Activated T-helper 1 cell treated with Interleukin-2 at 50 U/mL for 16 hours (primary cell): ENCODE measurements at places on chromosomes 5 and 9.
A peak's percentile ranks its signal among the peaks of the same experiment; 100 is the strongest.

GRCh38 chr5:153903321-153903720 lies 135.4 kb downstream of the FAM114A2 start:
- no peak for DNase-seq

DNA sequence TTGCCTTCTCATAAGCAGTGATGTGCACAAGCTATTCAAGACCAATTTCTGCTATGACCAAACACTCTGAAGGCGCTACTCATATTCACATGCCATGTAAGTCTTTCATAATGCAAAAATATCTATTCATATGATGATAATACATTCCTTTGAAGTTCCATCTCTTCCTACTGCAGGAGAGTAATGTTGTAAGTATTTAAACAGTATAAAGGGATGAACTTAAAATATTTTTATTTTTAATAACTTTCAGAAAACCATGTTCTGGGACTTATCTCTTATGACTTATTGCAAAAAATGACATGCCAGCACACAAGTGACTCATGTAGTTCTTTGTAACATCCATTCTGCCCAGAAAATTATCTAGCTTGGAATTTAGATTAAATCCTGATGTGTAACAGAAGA lies 376.4 kb downstream of the KCTD16 start:
- DNase-seq: no peak

DNA sequence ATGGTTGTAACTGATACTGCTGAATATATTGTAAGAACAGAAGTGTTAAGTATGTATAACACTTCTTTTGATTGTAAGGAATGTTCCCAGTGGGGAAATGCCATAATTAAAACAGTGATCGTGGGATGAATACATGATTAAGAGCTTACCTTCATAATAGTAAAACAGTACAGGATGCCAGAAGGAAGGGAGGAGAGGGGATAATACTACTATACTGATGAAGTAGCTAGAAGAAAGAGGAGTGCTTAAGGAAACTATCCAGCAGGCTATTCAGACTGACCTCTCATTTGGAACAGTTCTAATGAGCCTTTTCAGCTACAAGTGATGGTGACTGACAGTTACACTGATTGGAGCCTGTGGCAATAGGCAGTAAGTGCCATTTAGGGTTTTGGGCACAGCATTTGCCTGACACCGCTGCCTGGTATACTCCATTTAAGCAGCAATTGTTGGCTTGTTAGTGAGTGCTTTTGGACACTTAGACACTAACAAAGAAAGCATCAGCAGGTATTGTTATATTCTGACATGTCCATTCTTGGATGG lies 33.8 kb upstream of the KDM4C start:
- no peak for DNase-seq

DNA sequence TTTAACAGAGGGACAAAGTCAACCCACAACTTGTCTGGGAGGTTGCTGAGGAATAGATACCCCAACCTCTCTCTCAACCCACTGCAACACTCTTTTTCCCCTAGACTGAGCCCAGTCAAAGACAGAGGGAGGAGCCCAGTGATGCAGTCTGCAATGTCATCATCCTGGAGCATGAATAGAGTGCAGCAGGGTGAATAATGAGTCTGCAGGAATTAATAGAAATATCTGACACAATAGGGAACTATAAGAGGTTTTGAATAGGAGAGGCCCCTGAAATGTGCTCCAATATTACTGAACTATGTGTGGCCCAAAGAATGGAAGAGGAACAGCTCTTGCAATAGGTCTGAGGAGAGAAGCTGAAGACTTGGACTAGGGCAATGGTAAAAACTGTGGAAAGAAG lies 59.1 kb downstream of the PDCD1LG2 start:
- DNase-seq: no peak

DNA sequence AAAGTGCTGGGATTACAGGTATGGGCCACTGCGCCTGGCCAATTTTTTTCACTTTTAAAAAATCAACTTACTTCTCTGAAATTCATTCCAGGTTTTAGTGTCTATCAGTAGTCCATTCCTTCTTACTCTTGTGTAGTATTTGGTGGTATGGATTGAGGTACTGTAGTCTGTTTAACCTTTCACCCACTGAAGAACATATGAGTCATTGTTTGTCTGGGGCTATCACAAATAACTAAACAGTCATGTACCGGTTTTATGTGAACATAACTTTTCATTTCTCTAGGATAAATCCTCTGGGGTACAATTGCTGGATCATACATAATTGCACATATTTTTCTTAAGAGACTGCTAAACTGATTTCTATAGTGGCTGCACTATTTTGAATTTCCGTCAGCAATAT lies 1188.0 kb upstream of the CDH9 start:
- DNase-seq: no peak

DNA sequence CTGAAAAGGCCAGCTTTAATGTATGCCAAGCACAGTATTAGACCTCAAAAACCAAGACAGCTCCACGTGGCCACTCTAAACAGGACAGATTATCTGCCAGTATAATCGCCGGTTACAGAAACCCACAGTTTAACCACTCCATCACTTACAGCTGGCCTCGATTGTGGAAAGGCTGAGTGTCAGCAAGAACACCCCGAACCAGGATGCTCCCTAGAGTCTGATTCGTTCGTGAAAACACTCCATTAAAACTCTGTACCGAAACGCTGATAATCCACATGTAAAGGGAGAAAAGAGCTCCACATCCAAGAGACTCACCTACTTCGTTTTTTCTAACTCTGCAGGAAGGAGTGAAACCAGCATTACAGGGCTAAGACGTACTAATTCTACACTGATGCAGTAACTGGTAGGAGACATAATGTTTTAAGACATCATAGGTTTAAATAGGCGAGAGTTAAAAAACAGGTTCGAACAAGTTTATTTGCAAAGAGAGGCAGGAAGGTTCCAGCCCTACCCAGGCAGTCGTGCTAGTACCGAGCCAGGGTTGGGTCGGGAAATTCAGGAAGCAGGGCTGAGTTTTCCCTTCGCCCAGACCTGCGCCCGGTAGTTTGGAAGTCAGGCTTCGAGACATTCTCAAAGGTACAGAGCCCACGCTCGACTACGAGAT lies 949 bp downstream of the SERINC5 start:
- no peak for DNase-seq

DNA sequence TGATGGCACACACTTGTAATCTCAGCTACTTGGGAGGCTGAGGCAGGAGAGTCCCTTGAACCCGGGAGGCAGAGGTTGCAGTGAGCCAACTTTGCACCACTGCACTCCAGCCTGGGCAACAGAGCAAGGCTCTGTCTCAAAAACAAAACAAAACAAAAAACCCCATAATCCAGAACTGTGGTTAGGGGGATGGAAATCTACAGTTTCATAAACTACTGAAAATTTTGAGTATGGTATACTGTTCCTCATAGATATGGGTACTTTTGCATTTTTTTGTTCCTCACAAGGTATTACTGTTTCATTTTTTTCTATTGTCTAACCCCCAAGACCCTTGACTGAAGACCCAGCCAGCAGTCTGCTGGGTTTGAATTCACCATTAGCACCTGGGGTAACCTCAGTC lies 52.2 kb upstream of the MAP3K1 start:
- no peak for DNase-seq

GRCh38 chr5:40813698-40814281 lies 15.6 kb upstream of the PRKAA1 start:
- DNase-seq: no peak

GRCh38 chr5:74534397-74535129 lies 106.0 kb downstream of the ENC1 start:
- DNase-seq: no peak

DNA sequence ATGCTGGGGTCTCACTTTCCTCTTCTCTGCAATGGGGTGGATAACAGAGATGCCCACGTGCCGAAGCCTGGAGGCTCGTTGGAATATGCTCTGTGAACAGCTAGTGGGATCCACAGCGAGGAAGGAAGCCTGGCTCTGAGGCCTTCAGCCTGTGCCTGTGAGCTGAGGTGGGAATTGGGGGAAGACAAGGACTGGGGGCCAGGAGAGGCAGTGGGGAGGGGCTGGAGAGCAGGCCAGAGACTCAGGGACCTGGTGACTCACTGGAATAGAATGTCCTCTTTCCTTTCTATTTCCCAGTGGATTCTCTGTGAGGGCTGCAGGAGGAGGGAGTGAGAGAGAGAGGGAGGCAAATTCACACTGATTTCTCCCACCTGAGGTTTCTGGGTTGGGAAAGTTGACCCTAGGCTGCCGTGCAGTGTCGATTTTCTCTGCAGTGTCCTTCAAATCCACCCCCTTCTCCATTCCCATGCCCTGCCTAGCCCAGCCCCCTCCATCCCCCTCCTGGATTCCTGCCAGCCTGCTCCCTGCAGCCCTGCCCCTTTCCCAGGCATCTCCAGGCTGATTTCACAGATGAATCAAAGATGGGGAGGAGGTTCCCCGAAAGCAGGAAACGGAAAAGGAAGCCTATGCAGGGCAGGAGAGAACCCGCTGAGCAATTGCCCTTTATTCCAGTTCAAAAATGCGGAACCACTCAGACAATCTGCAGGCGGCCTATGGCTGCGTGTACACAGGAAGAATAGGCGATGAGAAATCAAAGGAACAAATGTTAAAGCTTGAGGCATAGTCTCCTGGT lies 1.4 kb upstream of the SPAAR start:
- no peak for DNase-seq

GRCh38 chr9:95510709-95511615 lies 5.8 kb downstream of the PTCH1 start:
- DNase-seq: peak; percentile 75

DNA sequence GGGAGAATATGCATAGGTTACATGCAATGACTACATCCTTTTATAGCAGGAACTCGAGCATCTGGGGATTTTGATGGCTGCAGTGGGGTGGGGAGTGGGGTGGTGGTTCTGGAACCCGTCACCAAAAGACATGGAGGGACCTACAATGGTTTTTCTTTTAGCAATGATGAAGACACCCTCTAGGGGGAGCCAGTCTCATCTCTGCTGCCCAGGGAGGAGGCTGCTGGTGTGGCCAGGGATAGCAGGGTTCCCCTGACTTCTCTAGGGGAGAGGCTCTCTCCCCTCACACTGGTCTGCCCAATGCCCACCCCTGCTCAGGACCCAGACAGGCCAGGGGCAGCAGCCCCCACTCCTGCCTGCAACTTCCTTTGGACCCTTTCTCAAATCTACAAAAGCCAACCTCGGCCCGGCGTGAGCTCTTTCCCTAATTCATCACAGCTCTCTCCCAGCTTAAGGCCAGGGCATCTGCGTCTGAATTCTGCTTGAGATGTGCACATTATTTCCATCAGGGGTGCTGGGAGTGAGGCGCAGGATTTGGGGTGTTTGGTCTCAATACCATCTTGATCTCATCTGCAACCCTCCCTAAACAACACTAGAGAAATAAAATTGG lies 73.6 kb upstream of the RETREG1 start:
- DNase-seq: no peak

DNA sequence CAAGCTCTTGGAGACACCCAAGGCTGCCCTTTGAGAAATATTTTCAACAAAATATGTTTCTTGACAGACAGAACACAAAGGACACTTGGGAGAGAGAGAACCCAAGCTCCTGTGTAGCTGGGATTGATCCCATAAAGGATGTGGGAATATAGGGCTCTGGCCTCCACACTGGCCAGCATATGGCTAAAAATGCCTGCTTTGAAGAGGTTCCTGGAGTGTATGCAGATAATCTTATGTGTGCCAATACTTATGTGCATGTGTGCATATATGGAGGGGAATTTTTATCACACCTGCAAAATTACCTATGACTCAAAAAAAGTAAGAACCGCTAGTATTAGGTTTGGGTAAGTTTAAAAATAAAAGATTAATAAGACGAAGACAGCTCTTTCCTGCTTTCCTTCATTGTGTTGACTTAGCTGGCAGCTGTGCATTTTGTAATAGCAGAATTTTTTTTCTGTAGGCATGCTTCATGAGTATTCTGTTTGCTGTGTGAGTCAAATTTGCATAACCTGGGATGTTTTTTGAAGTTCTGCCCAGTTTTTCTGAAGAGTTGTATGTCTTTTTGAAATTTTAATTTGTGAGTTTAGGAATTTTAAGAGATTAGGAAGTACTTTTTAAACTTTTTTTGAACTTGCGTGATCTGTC lies 42.6 kb downstream of the HACD4 start:
- no peak for DNase-seq

- DNase-seq: no peak
Observed at GRCh38 chr5:122615146-122615545, 159.7 kb upstream of the SNX2 start.

DNA sequence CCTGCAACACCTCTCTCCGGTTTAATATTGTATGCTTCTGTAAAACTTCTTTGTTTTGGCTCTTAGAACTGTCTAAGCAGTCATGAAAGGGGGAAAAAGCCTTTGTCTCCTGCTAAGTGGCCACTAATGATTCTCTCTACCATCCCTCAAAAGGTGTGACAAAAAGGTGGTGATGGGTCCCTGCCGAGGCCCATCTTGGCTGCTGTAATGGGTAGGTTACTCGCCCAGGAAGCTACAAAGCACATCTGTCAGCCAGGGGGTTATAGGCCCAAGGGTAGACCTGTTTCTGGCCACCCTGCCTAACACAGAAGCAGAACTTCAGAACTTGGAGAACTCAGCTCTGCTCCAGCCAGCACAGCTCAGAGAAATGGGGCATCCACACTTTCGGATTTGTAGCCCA lies 1.6 kb downstream of the FAM219A start:
- DNase-seq: no peak

GRCh38 chr5:74501674-74502478 lies 138.7 kb downstream of the ENC1 start:
- DNase-seq: no peak

DNA sequence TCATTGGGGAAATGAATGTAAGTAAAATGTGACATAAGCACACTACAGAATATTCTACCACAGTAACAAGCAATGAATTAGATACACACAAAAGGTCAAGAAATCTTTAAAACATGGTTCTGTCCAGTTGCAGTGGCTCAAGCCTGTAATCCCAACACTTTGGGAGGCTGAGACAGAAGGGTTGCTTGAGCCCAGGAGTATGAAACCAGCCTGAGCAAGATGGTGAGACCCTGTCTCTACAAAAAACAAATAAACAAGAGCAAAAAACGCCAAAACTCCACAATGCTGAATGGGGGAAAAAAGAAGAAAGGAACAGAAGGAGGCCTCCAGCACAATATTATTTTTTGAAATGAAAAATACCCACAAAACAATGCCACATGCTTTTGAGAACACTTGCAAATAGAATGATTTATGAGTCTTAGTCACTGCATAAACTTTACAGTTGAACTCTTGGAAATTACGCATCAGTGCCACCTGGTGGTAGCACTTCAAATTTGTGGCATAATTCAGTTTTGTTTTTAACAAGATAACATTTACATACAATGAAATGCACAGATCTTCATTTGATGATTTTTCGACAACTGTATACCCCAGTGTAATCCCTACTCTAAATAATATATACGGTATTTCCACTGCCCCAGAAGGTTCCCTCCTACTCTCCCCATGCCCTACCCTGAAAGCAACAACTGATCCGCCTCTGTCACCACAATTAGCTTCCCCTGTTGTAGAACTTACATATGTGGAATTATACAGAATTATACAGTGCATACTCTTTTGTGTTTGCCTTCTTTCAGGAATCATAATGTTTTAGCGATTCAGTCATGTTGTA lies 14.4 kb upstream of the SPINK4 start:
- peak; percentile 38 for DNase-seq

DNA sequence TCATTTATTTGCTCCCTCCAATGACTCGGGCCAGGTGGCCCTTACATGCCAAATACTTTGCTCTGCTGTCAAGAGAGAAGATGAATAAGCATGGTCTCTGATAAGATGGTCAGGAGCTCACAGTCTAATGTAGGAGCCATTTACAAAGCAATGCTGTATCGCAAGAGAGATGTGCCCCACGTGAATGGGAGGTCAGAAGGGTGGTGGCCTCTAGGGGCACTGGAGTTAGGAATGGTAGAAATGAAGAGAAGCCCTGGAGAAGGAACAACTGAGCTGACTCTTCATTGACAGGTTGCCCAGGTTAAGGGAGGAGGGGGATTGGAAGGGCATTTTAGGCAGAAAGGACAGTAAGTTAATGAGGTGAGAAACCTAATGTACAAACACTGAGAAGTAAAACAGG lies 286.5 kb downstream of the KCTD16 start:
- DNase-seq: no peak

GRCh38 chr5:160213537-160213936 lies 15.8 kb upstream of the FABP6 start:
- no peak for DNase-seq
